ENCODE measurements at places on chromosomes 7 and 10.

- DNase-seq, result no peak
These were observed 38.4 kb downstream of the ATXN7L1 start for GRCh38 chr7:105837765-105838626.

- peak; percentile 84 for DNase-seq
These were observed 179.8 kb upstream of the ASAH2 start for GRCh38 chr10:50431133-50431532.

DNA sequence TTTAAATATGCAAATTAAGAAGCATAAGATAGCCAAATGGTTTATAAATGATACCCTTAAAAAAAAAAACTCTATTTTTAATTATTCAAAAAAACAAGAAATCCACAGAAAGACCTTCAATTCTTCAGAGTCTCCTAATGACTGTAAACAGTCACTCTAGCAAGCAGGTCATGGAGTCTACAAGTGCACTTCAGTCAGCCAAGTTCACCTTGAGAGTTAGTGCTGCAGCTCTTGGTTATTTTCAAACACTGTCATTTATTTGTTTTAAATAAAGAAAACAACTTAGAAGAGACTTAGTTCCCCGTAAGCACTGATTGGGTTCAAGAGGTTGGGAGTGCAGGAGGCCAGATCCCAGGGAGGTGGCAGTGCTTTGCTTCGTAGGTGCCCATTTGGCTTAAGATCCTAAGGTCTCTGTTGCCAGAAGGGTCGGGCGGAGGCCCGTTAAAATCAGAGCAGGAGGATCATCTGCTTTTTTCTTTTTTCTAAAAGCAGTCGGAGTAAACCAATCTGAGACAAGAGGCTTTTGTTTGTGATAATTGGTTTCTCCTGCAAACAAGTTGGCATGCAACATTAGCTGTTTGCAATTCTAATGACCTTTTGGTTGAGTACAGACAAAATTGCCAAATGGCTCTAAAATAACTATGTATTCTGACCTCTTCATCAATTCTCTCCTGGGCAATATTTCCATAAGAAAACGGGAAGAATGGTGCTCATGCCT, 86.4 kb upstream of the ELMO1 start:
- no peak for DNase-seq

DNA sequence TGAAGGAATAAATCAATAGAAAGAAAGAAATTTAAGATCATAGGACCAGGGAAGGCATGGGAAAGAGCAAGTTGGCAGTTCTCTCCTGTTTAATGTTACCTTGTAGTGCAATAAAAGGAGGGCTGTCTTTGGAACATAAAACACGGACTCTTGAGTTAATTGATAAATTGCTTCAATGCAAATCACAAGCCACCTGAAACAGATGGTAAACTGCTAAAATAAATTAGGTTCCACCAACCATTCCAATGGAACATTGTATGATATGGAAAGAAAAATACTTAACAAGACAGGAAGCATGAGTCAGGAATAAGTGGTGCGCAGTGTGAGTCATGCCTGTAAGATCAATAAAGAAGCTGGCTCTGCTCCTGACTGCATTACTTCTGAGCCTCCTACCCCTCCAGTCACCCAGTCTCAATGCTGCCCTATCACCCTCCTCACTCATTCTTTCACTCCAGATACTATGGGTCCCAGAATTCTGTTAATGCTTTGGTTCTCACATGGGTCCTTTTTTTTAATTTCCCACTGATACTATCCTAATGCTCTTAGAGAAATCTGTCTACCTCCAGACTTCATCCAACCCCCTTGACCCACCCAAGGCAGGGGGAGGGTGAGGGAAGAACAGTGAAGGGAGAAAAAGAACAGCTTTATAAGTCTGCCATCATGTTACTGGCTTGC, 78.9 kb downstream of the LRRC17 start:
- peak; percentile 52 for DNase-seq

Measured in inflammatory macrophage (primary cell).